Activated naive CD4-positive, alpha-beta T cell treated with anti-CD3 and anti-CD28 coated beads, Interleukin-2, amount 10 ng/mL, durations not matched to agents 7 days and 5 days (primary cell): ENCODE measurements at places on chromosomes 2 and 18.
A peak's percentile ranks its signal among the peaks of the same experiment; 100 is the strongest.

DNA sequence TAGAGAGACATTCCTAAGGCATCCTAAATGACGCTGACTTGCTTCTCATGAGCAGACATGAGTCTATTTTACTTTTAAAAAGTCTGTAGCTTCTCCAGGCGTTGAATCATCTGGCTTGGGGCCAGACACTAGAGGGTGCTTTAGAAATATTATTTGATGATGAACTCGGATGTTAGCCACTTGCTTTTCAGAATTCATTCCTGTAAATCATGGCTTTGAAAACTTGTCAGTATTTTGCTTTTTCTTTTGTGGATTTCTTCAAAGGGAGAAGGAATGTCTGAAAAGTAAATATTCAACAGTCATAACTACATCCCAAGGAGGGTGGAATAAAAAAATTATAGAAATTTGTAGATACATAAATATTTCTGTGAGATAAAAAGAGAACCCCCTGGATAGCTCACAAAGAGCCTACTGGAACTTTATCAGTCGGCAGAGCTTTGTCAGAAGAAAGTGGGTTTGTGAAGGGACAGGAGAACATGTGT, 370.8 kb downstream of the OSR1 start:
- no peak for DNase-seq

GRCh38 chr18:48323151-48323550, 86.0 kb downstream of the ZBTB7C start:
- DNase-seq = no peak

DNA sequence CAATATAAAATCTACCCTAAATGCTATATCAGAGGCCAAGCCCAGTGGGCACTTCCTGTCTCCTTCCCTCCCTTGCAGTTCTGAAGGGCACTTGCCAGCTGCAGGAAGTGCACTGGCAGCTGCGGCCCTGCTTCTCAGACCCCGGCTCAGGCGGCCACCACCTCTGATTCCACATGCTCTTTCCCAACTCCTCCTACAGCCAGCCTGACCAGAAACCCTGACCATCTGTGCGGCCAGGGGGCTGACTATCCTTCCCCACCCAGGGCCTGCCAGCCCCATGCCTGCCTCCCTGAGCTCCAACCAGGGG, 88.6 kb downstream of the ZBTB7C start:
- DNase-seq = no peak

DNA sequence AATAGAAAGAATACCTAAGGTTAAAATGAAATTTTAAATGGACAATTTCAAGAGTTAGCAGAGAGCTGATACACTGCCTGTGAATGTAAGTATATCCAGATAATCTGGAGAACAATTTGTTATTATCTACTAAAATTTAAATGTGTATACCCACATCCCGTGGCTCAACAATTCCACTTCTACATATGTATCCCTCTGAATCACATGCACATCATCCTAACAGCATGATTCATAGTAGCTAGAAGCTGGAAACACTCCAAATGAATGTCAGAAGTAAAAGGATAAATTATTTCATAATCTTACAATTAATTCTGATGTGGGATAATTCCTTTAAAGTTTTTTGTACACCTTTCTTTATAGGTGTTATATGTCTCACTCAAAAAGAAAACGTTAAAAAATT, 87.9 kb downstream of the CNTNAP5 start:
- DNase-seq = no peak

- peak; percentile 5 for DNase-seq
Measured at GRCh38 chr2:72118951-72119350, 28.7 kb downstream of the CYP26B1 start.

DNA sequence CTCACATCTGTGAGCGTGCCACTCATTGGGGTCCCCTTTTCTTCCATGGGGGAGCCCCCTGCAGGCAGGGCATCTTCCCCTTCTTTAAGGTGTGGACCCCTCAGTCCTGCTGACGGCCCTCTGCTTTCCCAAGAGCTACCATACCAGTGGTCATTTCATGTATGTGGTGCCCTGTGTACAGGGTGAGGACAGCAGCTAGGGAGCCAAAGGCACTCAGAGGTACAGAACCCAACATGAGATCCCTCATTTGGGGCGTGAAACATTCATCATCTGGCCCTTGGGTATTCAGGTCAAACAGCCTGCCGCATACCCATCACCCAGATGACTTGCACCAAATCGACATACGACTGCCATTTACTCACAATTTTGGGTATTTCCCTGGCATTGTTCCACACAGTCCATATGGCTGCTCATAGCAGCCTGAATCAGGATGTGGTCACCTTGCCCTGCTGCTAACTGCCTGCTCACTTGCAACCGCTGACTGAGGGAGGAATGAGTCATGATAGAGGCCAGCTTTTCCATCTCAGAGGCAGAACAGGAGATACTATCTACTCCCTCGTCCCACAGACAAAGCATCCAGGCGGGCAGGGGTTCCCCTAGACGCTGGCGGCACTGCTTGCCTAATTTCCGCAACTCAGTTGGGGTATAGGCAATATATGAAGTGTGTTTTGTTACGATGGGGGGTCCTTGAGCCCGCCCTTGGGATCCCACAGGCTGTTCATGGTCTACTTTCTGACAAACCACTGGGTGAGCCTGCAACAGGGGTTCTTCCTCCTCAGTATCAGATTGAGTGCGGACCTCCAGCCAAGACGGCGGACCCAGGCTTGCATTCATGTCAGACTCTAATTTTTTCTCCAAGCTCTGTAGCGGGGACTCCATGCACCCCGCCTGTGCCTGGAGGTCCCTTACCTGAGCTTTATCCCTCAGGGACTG, 228.6 kb downstream of the SATB2 start:
- no peak for DNase-seq

DNA sequence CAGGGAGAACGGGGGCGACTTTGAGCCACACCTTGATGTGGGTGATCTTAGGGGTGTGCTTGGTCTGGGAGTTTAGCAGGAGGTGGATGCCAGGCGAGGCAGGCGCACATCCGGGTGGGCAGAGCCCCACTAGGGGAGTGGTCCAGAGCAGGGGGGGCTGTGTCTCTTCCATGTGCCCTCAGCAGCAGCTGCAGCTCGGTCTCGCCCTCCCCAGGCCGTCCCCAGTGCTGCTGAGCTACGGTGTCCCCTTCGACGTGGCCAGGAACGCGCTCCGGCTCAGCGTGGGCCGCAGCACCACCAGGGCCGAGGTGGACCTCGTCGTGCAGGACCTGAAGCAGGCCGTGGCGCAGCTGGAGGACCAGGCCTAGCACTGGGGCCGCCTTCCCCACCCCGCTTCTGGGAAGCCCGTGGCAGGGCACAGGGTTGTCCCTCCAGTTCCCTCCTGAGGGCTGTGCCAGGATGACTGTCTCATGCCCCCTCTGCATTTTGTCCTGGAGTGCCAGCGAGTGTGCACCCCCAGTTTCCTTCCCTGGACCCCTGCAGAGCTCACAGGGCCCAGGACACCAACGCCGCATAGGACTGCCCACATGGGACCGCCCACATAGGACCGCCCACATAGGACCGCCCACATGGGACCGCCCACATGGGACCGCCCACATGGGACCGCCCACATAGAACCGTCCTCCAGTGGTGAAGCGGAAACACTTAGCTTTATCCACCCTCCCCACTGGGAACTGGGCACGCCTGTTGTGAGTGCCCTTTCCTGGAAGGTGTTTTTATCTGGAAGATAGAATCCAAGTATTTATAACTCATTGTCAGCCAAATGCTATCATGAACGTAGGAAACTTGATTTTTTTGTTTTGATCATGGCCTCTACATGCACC, 1.9 kb upstream of the ESPNL start:
- DNase-seq = peak; percentile 21

GRCh38 chr2:25877431-25878360, 591 bp downstream of the ASXL2 start:
- DNase-seq = peak; percentile 77

DNA sequence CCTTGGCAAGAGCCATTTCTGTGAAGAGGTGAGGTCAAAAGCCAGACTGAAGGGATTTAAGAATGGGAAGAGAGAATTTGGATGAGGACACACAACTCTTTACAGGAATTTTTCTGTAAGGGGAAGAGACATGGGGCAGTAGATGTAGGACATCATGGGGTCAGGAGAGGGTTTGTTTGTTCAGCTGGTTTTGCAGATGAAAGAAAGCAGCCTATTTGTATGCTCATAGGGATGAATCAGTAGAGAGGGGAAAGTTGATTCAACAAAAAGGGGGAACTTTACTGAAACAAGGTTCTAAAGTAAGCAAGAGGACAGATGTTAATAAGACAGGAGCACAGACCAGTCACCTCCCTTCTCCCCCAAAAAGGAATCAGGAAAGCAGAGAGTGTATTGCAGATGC, 11.2 kb downstream of the SCG2 start:
- no peak for DNase-seq

- no peak for DNase-seq
Measured at GRCh38 chr2:38754506-38754905, 3.3 kb upstream of the SRSF7 start.

GRCh38 chr2:177165721-177166711, 46.6 kb upstream of the HNRNPA3 start:
- no peak for DNase-seq

GRCh38 chr2:96680561-96681141, 38.1 kb downstream of the FER1L5 start:
- no peak for DNase-seq

- no peak for DNase-seq
Measured at GRCh38 chr2:106798826-106799552, 87.0 kb downstream of the ST6GAL2 start.
